Activated CD4-positive, alpha-beta T cell treated with anti-CD3 and anti-CD28 coated beads, Interleukin-2, amount 10 ng/mL, durations not matched to agents 7 days and 5 days (primary cell): ENCODE measurements at places on chromosomes 4 and X.

- DNase-seq, result no peak
Measured at GRCh38 chrX:12867685-12868084, 813 bp downstream of the TLR7 start.

DNA sequence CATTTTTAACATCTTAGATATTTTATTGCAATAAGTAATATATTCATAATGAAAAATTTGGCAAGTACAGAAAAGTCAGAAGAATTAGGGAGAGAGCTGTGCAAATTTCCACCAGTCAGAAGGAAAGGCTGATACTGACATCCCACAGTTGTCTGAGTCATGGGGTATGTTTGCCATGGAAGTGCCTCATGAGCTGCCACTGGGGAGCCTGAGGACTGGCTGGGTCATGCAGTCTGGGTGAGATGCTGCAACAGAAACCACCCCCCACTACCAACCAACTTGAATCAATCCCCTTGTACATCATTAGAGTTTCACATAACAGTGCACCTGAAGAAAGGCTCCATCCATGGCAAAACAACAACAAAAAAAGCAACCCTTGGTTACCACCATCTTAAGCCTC is 45.2 kb upstream of the ENPP6 start:
- DNase-seq, result no peak

DNA sequence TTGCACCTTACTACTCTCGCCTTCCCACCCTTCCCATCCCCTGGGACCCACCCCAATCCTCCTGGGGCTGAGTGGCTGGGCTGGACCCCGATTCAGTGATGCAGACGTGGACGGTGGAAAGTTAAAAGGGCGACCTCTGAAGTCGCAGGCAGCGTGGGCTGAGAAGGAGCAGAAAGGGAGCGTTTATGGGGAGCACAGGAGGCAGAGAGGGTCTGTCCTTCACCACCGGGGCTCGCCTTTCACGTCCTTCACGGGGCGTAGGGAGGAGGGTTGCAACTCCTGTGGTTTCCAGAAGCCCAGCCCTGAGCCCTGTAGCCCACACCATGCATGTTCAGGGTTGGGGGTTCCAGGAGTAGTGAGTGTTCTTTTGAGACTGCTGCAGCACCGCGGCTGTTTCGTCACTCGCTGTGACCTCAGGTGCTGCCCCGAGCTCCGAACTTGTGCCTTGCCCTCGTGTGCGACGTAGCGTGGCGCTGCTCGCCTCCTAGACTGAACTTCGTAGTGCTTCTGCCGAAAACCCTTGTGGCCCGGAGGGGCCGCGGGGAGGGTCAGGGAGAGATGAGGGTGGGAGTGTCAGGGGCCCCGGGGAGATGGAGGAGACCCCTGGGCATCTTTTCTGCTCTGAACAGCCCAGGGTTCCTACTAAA is 1.6 kb downstream of the NHS start:
- no peak for DNase-seq

GRCh38 chr4:79330720-79331119 is 4.9 kb upstream of the NAA11 start:
- DNase-seq, result no peak

DNA sequence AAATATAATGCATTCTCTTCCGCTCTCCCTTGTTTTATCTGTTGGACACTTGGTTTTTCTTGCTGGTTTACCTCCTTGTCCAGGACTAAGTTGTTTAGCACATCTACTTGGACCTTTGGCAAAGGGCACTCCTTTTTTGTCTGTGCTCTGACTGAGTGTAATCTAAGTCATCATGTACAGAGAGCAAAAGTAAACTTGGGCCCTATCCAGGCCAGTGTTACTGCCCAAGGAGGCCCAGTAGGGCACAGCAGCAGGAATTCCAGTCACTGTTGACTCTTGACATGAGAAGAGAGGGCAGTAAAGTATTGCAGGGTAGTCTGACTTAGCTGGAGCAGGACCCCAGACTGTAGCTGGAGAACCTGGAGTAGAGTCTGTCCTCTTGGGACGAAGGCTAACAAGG is 445.5 kb downstream of the ZIC3 start:
- no peak for DNase-seq

DNA sequence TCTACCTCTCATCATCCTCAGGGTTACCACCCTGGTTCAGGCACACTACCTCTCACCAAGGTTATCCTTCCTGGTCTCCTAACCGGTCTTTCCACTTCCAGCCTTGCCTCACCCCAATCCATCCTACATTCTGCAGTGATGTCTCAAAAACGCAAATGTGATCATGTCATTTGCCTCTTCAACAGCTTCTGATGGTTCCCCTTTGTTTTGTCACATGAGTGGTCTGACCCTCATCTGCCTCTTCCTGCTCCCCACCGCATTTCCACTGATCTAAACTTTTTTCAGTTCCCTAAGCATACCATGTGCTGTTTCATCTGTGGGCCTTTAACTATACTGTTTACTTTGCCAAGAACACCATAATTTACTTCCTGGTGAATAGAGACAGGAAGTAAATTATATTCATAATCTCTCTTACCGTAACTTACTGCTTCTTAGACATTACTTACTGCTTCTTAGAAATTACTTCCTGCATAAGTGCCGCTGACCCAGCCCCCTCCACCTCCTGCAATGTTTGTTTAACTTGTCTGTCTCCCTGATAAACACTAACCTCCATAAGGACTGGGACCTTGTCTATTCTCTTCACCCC is 27.1 kb upstream of the NSUN7 start:
- peak; percentile 39 for DNase-seq

- no peak for DNase-seq
Measured at GRCh38 chr4:167339781-167340180, 105.5 kb upstream of the SPOCK3 start.

DNA sequence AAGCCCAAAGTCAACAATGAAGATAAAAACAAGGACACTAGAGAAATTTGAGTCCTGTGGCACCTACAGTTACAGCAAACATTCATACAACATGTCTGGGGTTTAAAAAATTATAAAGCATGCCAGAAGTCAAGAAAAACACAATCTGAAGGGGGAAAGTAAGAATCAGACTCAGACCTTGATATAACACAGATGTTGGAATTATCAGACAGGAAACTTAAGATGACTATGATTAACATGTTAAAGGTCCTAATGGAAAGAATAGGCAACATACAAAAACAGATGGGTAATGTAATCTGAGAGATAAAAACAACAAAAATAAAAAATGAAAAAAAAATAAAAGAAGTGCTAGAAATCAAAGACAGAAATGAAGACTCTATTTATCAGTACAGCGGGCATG is 446.5 kb downstream of the SPRY1 start:
- no peak for DNase-seq

DNA sequence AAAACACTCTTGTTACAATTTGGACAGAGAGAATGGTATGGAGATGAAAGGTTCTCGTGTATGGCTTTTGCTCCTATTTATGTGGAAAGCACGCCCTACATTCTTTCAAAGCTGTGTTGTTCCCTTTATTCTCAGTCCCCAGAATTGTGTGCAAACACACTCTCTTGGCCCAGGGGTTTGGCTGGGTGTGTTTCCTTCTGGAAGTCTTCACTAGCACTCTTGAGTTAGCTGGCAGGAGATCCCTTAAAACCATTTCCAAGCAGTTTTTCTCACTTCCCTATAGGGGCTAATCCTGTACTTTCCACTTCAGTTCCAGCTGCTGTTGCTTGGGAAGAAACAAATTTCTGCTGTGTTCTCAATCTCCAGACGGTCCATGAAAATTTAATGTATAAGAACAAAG is 35.1 kb downstream of the FHL1 start:
- DNase-seq, result no peak

DNA sequence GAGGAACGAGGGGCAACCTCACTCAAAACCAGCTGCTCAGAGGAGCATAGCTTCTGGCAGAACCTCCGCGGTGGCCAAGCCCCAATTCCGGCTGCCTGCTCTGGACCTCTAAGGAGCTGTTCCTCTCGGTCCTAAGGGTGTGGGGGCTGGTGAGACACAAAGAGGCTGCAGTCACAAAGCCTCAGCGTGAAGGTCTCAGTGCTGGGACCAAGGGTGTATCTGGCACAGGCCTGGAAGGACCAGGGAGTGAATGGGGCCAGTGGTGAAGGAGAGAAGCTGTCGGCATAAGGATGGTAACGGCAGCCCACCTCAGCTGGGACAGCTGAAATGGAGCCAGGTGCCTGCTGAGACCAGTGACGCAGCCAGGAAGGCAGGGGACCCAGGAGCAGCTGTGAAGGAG is 5.3 kb downstream of the PDE6B start:
- DNase-seq, result no peak

GRCh38 chrX:153766098-153766817 is 2.2 kb downstream of the PLXNB3 start:
- no peak for DNase-seq

GRCh38 chr4:147753047-147753446 is 21.2 kb downstream of the ARHGAP10 start:
- no peak for DNase-seq

- DNase-seq, result no peak
Measured at GRCh38 chr4:176187624-176188023, 7.8 kb downstream of the SPATA4 start.

DNA sequence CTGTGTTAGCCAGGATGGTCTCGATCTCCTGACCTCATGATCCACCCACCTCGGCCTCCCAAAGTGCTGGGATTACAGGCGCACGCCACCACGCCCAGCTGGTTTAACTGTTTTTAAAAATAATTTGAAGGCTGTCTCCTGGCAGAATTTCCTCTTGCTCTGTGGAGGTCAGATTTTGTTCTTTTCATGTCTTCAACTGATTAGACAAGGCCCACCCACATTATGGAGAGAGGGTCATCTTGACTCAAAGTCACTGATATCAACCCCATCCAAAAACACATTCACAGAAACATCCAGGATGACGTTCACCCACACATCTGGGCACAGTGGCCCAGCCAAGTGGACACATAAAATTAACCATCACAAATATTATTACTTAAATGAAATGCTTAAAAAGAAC is 365.4 kb downstream of the DHRSX start:
- no peak for DNase-seq

- DNase-seq, result no peak
Measured at GRCh38 chrX:17680732-17681413, 56.4 kb upstream of the SCML1 start.

DNA sequence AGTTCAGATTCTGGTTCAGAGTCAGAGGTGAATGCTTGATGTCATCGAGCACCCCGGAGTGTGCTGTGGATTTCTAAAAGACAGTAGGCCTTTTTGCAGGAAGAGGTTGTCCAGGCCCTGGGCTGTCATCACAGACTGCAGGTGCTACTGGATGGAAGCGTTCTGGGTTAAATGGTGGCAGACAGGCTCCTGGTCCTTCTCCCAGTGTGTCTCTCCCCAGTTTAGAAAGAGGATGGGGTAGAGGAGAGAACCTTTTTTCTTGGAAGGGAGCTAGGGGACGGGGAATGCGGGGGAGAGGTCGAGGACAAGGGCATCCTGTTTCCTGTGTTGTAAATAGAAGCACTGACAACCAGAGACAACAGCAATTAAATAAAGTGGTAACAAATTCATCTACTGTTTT is 102.3 kb upstream of the NUDT6 start:
- DNase-seq, result no peak
